ENCODE measurements at places on chromosomes 7 and 10.

- peak; percentile 5 for DNase-seq
Observed at GRCh38 chr10:123614888-123615287, 51.3 kb upstream of the GPR26 start.

DNA sequence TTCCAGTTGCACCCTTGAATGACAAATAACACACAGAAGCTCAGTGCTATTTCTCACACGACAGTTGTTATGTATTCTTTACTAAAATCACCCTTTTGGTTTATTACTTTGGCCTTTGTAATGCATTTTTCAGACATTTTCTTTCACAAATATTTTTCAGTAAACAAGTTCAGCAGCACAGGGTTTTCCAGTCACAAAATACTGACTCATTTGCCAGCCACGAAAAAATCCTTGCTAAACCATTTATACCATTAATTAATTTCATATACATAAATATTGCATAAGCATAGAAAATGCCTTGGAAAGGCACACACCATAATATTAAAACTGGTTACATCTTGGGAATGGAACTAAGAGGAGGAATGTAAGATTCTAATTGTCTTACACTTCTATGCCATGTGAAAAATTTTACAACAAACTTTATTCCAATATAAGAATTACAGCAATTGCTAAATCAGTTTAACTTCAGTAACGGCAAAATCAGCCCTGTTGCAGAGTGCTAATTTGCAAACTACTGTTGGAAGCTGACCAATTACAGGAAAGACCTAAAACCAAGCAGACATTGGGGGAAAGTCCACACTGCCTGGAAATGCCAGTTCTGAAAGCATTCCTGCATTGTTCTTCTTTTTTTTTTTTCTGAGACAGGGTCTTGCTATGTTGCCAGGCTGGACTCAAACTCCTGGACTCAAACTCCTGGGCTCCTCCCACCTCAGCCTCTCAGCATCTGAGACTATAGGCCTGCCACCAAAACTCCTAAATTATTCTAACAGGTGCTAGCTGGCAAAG lies 31.6 kb upstream of the PBLD start:
- no peak for DNase-seq

- DNase-seq: no peak
Observed at GRCh38 chr10:12380999-12381398, 31.7 kb downstream of the CAMK1D start.

GRCh38 chr10:114380060-114380459 lies 24.2 kb downstream of the AFAP1L2 start:
- no peak for DNase-seq

- DNase-seq: no peak
Observed at GRCh38 chr7:125253452-125254190, 324.0 kb upstream of the POT1 start.

GRCh38 chr7:37128327-37129034 lies 320.2 kb downstream of the ELMO1 start:
- no peak for DNase-seq

DNA sequence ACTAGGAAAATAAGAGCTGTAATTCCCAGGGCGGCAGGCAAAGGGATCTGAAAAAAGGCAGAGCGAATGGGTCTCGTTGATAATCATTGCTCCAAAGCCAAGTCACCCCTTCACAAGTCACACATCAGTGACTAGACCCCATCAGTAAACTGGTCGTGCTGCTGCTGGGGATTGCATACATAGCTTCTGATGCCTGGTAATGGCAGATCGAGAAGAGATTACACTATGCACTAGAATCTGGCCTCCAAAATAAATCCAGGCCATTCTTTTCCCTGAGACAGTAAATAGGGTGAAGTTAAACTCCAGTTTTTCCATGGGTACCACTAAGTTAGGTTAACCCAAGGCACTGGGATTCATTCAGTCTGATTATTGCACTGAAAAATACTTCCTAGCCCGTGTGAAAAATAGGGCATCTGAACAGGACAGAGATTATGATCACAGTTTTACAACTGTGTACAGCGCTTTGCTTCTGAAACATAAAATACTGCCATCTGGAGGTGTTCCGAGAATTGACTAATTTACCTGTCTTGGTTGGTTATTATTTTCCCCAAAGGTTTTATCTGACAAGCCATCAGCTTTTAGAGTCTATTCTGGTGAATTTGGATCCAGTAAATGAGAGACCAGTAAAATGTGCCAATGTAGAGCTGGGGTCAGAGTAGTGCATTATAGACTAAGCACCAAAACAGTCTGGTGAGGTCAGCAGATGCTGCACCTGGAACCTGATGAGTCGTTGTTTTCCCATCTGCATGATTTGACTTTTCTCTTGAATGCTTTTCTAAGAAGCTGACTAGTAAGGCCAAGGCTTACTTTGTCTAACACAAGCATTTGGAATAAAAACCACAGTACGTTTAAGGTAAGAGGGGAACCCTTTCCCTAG lies 82.9 kb upstream of the AFAP1L2 start:
- no peak for DNase-seq

DNA sequence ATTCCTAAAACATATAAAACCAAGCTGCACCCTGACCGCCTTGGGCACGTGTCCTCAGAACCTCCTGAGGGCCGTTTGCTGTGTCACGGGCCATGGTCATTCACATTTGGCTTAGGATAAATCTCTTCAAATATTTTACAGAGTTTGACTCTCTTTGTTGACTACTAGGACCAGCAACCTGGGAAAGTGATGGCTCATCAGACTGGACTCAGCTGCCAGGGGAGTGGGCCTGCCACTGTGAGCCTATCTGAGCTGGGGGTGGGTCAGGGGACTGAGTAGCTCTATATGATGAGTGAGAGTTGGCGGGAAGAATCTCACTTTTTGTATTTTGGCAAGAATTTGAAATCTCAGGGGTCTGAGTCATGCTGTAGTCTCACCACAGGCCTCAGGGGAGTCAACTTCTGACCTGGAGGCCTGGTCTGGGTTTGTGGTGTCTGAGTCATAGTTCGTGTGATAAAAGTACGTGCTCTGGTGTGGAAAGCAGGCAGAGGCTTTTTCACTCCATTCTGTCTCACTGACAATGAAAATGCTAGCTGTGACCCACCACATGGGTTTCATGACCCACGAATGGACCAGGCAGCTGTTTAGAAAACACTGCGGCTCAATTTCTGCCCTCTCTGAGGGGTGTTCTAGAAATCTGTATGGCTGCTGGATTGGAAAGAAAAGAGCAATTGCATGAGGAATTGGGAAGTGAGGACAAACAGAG lies 4.2 kb upstream of the UPP1 start:
- DNase-seq: no peak

GRCh38 chr10:45624724-45625123 lies 47.8 kb downstream of the ZFAND4 start:
- DNase-seq: no peak

DNA sequence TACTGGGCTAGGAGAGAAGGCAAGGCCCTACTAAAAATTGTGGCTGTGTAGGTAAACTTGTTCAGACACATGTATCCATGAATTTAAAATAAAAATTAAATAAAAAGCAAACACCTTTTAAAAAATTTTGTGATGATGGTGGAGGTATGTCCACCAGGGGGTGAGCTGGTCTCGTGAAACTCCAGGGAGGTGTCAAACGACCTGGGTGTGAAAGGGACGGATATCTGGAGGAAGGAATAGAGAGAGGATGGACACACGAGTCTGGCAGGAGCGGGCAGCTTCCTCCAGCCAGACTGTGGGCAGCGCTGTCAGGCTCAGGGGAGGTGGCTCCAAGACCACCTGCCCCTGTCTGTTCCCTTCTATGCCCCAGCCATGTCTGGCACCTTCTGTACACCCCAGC lies 34.8 kb upstream of the DMBT1 start:
- no peak for DNase-seq

DNA sequence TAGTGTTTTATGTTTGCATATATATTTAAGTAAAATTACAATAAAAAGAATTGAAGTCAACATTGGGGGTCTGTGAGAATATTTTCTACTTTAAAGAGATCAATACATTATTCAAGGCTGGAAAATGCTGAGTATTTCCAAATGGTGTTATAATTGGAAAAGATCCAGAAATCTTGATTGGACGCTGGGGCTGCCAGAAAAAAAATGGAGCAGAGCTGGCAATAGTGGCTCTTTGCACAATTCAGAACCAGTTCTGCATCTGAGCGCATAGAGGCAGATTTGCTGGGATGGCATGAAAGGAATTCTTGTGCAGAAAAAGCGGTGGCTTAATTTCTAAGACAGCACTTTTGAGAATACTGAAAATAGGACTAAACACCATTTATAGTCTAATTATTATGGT lies 10.8 kb upstream of the VWC2 start:
- peak; percentile 60 for DNase-seq

GRCh38 chr7:21568762-21569161 lies 25.9 kb downstream of the DNAH11 start:
- no peak for DNase-seq

GRCh38 chr7:64310426-64310825 lies 3.3 kb upstream of the ZNF736 start:
- no peak for DNase-seq

DNA sequence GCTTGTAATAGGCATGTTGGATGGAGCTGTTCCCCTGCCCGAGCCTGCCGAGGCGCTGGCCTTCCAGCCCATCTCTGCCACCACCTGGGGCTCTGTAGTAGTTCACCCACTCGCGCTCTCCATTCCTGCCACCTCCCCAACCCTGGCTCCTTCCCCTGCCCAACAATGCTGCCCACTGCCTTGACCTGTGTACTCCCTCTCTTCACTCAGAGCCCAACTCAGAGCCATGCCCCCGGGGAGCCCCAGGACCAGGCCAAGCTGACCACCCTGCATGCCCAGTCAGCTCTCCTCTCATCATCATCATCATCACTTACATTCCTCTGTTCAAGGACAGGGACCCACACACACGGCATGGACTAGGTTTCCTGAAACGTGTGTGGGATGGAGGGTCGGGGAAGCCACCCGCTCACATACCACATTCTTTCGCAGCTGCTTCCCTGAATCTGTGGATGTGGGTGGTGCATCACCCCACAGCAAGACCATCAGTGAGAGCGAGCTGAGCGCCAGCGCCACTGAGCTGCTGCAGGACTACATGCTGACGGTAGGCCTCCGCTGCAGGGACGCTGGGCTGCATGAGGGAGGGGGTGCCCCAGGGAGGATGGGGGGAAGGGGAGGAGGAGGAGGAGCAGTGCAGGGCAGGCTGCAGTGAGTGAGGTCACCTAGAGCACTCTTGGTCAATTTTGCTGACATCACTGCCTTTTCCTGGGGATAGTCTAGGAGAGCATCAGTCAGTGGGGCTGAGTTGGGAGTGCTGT lies 15.6 kb downstream of the NACAD start:
- DNase-seq: no peak

DNA sequence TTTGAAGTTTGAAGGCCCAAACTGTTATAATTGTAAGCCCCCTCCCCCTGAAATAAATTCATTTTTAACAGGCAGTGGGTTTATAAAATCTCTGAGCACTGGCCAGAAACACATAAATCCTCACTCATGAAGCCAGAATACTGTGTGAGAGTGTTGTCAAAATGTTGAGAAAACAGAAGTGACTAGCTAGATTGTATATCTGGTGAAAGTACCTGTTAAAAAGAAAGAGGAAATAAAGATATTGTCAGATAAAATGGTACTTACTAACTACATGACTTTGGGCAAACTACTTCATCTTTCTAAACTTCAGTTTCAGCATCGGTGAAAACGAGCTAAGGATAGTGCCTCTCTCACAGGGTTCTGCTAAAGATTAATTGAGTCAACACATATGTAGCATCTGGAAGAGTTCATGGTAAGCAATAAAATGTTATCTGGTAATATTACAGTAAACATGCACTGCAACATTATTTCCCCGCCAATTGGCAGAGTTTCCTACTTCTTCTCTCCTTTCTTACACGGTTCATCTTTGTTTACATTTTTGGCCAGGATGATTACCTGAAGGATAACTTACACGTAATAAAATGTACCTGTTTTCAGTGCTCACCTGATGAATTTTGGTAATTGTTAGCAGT lies 202.5 kb upstream of the CHRM2 start:
- DNase-seq: no peak

DNA sequence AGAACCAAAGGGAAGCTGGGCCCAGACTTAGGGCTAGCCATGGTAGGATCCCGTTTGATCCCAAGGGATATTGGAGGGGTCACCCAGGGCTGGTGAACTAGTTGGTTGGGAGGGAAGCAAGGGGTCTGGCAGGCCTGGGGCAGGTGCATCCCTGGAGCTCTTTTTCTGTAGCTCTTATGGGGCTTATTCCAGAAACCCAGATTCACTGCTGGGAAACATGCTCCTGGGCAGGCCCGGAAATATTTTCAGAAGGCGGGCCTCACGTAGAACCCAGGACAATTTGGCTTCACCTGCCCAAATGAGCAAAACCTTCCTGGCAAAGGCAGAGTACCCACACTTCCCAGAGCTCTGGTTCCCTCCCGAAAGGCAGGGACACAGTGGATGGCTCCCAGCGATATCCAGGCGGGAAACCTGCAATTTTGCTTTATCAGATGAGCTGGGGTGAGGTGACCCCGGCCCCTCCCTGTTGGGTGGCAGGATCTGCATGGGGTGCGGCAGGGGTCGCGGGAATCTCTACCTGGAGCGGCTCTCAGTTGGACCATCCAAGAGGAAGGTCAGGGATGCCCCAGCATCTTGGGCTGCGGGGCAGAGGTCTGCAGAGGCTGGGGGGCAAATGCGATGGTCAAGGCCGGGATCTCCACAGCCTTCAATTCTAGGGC lies 533.9 kb downstream of the TCERG1L start:
- no peak for DNase-seq

DNA sequence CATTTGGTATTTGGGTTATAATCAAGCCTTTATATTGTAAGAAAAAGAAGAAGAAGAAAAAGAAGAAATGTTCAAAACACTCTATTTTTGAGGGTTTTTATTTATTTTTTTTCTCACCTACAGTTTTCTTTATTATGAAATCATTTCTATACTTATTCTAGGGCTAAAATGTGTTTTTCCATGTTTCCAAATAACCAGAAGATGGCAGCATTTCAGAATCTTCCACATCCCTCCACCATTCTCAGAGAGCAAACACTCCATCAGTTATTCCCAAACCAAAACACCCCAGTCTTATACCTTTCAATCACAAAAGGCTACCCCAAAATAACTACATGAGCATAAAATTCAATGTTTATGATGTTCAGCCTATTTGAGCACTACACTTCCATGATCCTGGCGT lies 38.7 kb upstream of the PPP1R17 start:
- DNase-seq: peak; percentile 39

DNA sequence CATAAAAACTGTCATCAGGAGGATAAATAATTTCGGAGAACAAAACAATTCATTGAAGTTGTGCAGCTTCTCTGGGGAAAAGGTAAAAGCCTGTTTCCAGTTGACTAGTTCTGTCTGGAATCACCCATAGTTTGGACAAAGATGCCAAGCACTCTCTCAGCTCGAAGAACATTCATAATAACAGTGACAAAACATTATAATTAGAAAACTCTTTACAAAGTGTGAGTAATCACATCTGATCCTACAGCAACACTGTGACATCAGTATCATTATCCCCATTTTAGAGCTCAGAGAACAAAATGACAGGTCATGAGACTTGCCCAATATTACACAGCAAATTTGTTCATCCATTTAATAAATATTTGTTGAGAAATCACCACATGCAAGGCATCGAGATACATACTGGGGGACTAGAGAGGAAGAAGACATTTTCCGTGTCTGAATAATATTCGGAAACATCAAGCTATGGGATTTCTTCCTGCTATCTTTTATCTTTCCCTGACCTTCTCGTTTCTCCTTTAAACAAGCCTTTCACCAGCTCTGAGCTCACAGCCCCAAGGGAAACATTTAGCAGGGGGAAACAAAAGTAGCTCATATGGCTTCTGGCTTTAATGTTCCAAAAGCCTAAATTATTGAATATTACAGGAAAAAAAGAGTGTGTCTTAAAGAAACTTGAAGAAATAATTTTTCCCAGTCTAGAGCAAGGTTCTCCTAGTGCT lies 123.3 kb upstream of the GHITM start:
- DNase-seq: no peak

Measured in brain (organoid and tissue), 16 donors.